ENCODE measurements at places on chromosomes 1 and 21.

- H3K4me1 ChIP-seq, result peaks cover 9% of the 10 kb centered on the region
- no peak overlapping the region for H3K4me3 ChIP-seq
- no peaks in the 10 kb centered on the region for H3K36me3 ChIP-seq
- peak overlapping the region; percentile 9 for H3K27ac ChIP-seq
Observed at GRCh38 chr1:181117648-181118449, 29.3 kb downstream of the IER5 start.

- H3K4me3 ChIP-seq, result no peak overlapping the region
- H3K4me1 ChIP-seq, result no peaks in the 10 kb centered on the region
- no peak for ATAC-seq
- no peak overlapping the region for H3K27ac ChIP-seq
- no peaks in the 10 kb centered on the region for H3K27me3 ChIP-seq
Observed at GRCh38 chr1:44272992-44273391, 59.7 kb downstream of the DMAP1 start.

DNA sequence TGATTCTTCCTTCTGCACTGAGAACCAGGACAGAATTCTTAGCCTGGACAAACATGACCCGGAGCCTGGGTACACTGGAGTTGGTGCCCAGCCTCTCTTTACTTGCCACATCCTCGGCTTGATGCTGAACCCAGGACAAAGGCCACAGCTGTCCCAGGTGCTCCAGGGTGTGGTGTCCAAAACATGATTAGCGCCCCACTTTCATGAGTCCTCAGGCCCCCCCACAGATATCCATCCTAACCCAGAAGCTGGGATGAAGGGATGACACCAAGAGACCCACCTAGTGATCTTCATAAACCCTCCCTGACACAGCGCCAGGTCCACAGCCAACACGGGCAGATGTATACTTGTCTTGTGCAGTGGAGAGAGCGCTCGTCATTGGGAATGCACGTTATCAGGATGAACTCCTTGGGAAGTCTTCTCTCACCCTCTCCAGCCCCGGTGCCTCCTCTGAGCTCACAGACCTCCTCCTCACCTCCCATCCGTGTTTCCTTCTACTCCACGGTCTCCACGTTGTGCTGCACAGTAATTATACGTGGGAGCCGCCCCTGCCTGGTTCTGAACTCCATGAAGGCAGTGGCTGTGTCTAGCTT is 3.6 kb downstream of the ABCA4 start:
- no peak for ATAC-seq
- no peak overlapping the region for H3K27ac ChIP-seq
- H3K36me3 ChIP-seq, result no peaks in the 10 kb centered on the region

DNA sequence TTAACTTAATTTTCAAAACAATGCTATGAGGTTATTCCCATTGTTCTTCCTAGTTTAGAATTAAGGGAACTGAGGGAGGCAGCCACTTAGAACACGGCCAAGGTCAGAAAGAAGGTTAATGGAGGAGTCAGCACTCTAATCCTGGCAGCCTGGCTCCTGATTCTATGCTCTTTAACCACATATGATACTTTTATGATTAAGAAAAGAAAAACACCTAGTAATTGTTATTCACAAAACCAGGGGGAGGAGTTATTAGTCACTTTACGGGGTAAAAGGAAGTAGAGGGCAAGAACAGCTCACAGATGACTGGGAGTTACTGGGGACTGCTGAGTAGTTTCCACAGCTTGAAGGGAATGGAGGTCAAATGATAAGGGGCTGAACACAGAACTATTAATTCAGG is 38.6 kb downstream of the GADD45A start:
- no peaks in the 10 kb centered on the region for H3K36me3 ChIP-seq
- H3K27ac ChIP-seq, result peak overlapping the region; percentile 52
- no peak overlapping the region for H3K4me3 ChIP-seq
- peak; percentile 37 for ATAC-seq
- no peaks in the 10 kb centered on the region for H3K27me3 ChIP-seq
- peaks cover 21% of the 10 kb centered on the region for H3K4me1 ChIP-seq

- peaks cover 12% of the 10 kb centered on the region for H3K4me1 ChIP-seq
- H3K36me3 ChIP-seq, result no peaks in the 10 kb centered on the region
- no peak overlapping the region for H3K4me3 ChIP-seq
- no peak overlapping the region for H3K27ac ChIP-seq
Observed at GRCh38 chr1:40974945-40975344, 4.6 kb upstream of the CTPS1 start.
